Activated CD4-positive, alpha-beta T cell treated with anti-CD3 and anti-CD28 coated beads, Interleukin-2, Interleukin-4, amounts not matched to agents 100 ng/mL and 50 ng/mL, durations not matched to agents 16 hours and 8 hours (primary cell): ENCODE measurements at places on chromosomes 7 and 10.
A peak's percentile ranks its signal among the peaks of the same experiment; 100 is the strongest.

DNA sequence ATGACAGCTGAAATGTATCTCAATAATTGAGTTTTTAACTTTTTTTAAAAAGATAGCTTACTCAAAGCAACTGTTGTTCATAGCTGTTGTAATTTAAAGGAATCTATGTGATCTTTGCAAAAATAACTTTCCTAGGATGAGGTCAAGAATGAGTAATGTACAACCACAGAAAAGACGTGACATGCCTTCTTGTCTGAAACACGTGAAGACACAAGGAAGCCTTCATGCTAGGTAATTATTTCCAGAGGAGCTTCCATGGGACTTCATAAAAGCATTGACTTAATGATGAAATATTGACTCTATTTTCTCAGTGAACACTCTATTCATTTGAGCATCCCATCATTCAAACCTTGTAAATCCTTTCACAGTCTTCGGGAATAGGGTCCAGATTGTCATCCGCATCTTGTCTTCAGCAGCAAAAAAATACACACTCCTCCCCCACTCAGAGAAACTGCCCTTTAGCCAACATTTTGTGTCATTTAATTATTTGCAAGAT lies 528.0 kb downstream of the NRG3 start:
- DNase-seq: no peak

DNA sequence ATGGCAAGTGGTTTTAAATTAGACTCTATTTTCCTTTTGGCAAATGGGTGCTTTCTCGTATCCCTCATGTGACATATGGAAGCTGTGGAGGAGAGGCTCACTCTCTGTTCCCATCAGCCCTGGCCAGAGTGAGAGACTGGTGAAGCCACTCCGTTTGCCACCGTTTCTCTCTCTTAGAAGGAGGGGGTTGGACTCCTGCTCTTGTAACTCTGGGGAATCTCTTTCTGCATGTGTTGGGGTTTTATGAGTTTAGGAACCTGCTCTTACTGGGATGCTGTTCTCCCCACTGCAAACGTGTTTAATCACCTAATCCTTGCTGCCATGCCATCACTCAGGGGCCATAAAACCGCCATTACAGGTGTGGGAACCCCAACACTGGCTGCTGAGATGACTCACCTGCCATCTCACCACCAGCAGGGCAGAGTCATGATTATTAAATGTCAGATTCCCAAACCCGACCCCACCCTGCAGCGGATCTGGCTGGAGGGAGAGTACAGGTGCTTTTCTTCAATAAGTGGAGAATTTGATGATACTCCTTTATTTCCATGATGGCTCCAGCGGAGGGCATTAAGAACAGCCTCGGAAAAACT lies 103.2 kb downstream of the ADCY1 start:
- DNase-seq: no peak

GRCh38 chr7:77184463-77184862 lies 15.2 kb downstream of the FGL2 start:
- DNase-seq: no peak

DNA sequence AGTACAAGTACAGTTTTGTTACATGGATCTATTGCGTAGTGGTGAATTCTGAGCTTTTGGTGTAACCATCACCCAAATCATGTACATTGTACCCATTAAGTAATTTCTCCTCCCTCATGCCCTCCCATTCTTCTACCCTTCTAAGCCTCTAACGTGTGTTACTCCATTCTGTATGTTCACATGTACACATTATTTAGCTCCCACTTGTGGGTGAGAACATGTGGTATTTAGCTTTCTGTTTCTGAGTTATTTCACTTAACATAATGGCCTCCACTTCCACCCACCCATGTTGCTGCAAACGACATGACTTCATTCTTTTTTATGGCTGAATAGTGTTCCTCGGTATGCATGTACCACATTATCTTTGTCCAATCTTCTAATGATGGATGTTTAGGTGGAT lies 251.3 kb downstream of the CAMK1D start:
- no peak for DNase-seq

- DNase-seq: peak; percentile 11
Observed at GRCh38 chr10:128537834-128538330, 411.7 kb upstream of the MKI67 start.

GRCh38 chr7:102473271-102473991 lies 5.3 kb downstream of the POLR2J start:
- DNase-seq: no peak

- DNase-seq: no peak
Observed at GRCh38 chr10:29876008-29876555, 183.3 kb downstream of the JCAD start.

GRCh38 chr10:112827951-112828350 lies 122.1 kb upstream of the TCF7L2 start:
- no peak for DNase-seq

GRCh38 chr7:39184391-39184790 lies 206.7 kb downstream of the POU6F2 start:
- no peak for DNase-seq

DNA sequence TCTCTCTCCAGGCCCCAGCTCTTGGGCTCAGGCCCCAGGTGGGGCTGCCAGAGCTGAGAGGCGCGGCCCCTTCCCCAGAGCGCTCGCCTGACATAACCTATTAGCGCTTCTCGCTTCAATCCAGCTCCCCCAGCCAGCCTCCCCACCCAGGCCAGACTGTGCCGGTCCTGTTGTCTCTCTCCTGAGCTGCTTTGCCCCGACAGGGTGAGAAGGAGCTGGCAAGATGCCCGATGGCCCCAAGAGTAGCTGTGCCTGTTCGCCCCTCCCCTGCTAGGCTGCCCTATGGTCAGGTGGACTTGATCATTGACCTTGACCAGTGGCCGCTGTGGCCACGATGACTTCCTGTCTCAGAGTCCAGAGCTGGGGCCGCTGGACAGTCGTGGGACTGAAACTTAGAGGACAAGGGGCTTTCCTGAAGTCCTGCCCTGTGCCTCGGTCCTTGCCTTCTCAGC lies 9.1 kb downstream of the TMEM270 start:
- DNase-seq: no peak

- DNase-seq: peak; percentile 30
Observed at GRCh38 chr7:107463139-107464078, 6.4 kb upstream of the GPR22 start.

DNA sequence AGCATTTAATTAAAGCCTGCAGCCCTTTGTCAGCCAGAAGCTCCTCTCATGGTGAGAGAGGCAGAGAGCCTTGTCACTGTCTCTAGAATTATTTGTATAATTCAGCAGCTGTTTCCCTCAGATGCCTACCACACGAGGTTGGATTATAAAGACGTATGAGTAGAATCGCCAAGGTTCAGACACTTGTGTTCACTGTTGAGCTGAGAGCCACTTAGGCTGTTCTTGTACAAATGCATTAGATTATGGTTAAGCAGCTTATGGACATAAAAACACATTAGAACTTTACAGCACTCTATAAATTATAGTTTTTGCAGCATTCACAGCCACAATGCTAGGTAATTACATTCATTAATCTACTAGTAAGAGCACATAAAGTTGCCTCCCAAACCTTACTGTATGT lies 282.6 kb downstream of the AUTS2 start:
- DNase-seq: no peak

DNA sequence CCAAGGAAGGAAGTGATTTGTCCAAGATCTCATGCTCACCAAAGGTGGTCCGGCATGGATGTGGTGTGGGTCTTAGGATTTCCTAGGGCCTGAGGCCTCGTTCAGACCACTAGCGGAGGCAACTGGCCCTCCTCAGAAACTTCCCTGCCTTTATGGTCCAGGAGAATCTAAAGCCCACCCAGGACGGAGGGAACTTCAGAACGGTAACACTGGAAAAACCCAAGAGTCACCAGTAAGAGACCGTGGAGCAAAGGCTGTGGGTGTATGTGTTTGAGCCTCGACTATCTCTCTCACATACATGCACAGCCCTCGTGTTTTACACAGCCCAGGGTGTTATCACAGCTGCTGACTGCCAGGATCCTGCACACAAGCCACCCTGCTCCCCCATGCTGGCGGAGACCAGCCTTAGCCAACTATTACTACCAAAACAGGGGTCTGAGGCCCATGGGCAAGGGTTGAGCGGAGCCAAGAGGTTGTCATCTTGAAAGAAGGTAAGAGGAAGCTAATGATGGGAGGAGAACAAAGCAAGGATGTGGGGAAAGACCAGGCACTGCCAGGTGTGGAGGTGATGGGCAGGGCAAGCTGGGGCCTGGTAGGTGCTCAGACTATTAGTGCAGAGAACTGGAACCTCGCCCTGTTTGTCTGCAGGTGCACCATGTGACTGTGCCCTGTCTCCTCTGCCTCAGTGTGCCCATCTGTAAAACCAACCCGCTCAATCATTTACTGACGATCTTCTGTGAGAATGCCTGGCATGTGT lies 170.2 kb upstream of the ZMIZ1 start:
- DNase-seq: no peak

- no peak for DNase-seq
Observed at GRCh38 chr7:1844336-1844950, 174.4 kb downstream of the ELFN1 start.

GRCh38 chr10:28327491-28327880 lies 24.6 kb upstream of the MPP7 start:
- DNase-seq: no peak

DNA sequence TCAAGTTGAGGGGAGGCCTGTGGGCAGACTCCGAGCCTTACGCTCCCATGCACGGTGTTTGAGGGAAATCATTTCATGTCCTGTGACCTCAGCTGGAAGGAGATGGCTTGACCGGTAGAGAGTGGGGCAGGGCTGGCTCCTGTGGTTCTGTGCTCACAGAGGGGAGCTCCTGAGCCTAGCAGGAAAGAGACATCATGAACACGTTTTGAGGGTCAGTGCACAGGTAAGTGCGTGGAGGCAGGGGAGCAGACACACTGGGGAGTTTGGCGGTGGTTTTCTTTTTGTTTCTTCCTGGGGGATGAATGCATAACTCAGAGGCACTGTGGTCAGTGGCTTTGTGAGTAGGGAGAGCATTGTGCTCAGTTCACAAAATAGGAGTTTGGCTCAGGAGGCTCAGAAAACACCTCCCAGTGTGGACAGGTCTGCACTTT lies 22.5 kb downstream of the ADCY1 start:
- DNase-seq: no peak

GRCh38 chr7:150560486-150560885 lies 6.7 kb upstream of the GIMAP4 start:
- no peak for DNase-seq

DNA sequence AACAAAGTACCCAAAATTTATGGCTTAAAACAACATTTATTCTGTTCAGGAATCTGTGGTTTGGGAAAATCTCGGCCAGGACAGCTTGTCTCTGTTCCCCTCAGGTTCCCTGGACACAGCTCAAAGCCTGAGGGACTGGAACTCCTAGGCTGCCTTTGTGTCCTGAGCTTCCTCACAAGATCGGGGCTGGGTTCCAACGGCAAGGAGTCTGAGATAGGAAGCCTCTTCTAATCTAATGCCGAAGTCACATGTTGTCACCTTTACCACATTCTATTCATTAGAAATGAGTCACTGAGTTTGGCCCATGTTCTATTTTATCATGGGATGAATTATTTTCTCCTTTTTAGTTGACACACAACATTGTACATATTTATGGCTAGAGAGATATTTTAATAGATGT lies 80.5 kb downstream of the ANKRD26 start:
- no peak for DNase-seq

GRCh38 chr7:95066737-95067530 lies 159.5 kb downstream of the PPP1R9A start:
- no peak for DNase-seq

GRCh38 chr10:28558923-28559508 lies 26.1 kb downstream of the WAC start:
- no peak for DNase-seq

DNA sequence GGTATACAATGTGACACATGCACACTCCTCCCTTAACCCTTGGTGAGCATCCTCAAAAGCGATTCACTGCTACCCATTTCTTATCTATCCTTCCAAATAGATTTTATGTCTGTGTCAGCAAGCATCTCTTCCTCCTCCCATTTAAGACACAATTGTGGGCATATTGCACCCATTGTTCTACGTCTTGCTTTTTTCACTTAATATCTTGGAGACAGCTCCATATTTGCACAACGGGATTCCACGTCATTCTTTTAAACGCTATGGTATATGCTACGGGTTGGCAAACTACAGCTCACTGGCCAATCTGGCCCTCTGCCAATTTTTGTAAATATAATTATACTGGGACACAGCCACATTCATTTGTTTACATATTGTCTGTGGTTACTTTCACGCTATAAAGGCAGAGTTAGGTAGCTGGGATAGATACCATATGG lies 88.6 kb downstream of the RNF216 start:
- no peak for DNase-seq

DNA sequence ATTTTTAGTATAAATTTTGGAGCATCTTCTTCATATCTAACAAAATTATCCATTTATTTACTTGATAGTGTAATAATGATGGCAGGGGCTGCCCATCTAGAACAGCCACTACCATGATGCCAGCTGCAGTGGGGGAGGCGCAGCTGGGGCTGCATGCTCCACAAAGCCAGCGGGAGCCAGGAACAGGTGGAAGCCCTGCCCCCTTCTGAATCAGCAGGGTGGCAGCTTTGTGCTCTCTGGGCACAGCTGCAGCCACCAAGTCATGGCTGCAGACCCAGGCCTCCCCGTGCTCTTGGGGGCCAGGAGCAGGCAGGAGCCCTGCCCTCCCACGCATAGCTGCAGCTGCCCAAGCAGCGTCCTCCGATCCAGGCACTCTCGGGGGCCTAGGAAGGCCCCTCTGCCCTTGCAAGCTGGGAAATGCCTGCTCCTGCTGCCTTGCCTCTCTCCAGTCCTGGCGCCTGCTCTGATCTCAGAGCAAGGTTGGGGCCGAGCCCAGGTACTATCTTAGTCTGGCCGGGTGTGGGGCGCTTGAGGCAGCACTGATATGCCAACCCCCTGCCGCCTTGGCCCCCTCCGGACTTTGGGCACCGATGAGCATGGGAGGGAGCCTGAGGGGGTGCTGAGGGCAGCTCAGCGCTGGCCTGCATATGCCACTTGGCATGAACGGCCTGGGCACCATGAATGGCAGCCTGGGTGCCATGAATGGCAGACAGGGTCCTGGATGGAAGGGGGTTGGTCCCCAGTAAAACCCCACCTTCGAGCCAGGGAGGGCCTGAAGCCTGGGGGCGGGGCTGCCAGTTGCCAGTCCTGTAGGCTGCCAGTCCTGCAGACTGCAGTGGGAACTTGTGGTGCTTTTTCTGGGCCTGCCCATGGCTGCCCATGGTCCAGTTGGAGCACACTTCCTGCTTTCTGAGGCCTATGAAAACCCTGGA lies 1110.8 kb upstream of the POT1 start:
- no peak for DNase-seq

DNA sequence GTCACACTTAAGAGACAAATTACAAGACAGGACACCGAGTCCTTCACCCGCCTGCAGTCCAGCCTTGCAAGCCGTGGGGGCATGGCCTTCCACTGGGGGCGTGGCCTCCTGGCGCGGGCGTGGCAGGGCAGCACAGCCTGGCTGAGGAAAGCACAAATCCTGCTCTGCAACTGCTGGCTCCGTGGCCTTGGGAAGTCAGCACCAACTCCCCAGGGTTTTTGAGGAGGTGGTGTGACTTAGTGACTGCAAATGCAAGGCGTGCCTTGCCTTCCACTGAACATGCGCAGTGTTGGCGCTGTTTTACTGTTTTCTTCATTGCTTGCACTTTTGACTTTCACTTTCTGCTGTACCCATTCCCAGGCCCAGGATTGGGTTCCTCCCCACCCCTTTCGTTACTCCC lies 12.9 kb upstream of the BMS1 start:
- no peak for DNase-seq
